ENCODE measurements at places on chromosomes 2 and 18.

DNA sequence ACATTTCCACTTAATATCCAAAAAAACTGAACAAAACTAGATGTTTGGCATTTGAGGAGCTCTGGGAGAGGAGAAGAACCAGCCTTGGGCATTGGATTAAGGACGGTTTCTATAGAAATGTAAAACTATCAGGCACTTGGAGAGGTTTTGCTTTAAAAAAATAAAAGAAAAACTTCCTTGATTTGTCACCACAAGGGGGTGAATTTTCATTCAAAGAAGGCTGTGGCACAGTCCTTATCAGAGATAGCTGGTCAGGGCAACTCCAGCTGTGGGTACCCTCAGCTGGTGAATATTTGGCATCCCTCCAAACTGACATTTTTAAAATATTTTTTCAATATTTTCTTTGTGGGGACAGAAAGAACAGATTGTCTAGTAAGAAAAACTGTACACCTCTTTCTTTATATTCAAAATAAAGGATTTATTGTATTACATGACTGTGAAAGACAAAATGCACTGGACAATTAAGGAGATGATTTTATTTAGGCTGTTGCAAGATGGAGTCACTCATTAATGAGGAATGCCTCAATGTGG is 46.1 kb upstream of the TBC1D8 start:
- DNase-seq = no peak

GRCh38 chr2:189199797-189200196 is 20.2 kb upstream of the COL5A2 start:
- DNase-seq = no peak

DNA sequence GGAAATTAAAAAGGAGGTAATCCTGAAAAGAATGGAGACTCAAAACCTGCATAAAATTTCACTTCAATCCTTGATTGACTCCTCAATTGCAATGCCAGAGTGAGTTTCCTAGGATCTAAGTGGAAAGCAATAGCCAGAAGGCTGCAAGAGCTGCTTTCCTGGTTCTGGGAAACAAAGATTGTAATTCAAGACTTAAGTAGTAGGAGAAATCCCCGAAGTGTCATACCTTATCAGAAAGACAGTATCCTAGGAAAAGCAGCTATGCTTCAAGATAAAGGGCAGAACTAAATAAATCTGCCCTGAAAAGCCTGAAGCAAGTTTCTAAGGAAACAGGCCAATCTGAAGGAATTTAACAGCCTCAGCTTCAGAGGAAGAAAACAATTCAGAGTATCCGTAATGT is 390.2 kb downstream of the DSC3 start:
- no peak for DNase-seq

- no peak for DNase-seq
These were observed 67.9 kb downstream of the DGKD start for GRCh38 chr2:233422050-233422639.

- DNase-seq = no peak
These were observed 234.3 kb downstream of the SEPTIN10 start for GRCh38 chr2:109379507-109379906.

GRCh38 chr2:174985614-174986013 is 19.6 kb downstream of the CHN1 start:
- DNase-seq = no peak

DNA sequence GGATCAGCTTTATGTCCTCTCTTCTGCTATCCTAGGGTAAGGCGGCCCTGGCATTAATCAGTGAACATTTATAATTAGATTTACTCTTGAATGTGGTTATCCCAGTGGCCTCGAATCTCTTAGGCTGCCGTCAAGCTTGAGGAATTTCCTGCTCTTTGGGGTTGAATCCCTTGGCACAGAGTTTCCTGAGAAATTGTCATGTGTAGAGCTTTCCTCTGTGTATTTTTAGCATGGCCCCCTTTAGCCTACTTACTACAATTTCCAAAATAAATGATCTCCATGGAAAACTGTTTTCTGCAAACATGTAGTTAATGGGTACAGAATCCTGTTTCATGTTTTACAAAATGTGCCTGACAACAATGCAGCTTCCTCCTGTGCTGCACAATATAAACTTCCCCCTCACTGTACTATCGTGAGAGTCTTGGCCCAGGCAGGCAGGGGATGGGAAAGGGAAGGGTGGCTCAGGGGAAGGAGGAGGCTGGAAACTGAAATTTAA is 18.1 kb downstream of the NCAPH start:
- DNase-seq = no peak

- no peak for DNase-seq
These were observed 14.5 kb upstream of the FOSL2 start for GRCh38 chr2:28377984-28378678.

DNA sequence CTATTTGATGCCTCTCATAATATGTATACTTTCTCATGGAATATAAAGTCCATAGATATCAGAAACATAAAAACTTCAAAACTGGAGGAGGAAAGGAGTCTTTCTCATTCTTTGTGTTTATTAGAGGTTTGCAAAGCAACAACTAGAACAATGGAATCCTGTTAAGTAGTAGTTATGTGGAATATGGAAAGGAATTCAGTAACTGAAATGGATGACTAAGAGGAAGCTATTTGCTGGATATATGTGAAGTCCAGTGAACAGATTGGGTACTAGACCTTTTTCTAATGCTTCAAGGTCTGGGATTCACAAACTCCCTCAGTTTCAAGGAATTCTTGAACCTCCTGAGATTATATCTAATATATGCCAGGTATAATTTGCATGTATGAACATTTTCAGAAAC is 353.6 kb upstream of the FANCL start:
- no peak for DNase-seq

DNA sequence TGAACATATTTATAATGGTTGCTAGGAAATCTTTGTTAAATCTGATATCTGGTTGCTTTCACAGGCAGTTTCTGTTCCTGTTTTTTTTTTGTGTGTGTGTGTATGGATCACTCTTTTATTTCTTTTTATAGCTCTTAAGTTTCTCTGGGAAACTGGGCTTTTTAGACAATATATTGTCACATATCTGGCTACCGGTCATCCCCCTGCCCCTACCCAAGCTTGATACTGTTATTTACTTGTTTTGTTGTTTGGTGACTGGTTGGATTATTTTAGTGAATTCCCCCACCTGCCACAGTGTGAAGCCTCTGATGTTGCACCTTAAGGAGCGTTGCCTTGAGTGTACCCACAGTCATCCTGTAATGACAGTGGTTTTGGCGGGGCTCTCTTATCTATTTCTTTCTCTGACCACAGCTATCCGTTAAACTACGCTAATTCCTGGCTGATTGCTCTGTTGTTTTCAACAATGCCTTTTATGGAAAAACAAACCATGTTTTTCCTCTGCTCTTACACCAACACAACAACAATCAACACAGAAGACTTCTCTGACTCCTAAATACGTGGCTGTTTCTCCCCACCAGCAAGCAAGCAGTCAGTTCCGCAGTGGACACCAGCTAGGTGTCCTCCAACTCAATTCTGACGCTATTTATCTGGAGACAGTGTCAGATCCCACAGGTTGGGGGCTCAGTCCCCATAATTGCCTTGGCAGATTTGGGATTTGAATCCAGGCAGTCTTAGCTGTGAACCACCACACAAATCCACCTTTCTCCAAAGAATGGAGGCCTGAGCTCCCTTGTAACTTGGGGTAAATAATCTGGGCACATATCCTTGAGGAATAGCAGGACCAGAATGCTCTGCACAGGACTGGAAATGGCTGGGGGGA is 10.9 kb downstream of the GNLY start:
- peak; percentile 24 for DNase-seq

- DNase-seq = no peak
These were observed 152.7 kb downstream of the WDSUB1 start for GRCh38 chr2:159133797-159134196.

GRCh38 chr2:42846932-42847595 is 54.7 kb upstream of the HAAO start:
- DNase-seq = no peak

- DNase-seq = no peak
These were observed 297.5 kb downstream of the PIEZO2 start for GRCh38 chr18:10851824-10852319.

DNA sequence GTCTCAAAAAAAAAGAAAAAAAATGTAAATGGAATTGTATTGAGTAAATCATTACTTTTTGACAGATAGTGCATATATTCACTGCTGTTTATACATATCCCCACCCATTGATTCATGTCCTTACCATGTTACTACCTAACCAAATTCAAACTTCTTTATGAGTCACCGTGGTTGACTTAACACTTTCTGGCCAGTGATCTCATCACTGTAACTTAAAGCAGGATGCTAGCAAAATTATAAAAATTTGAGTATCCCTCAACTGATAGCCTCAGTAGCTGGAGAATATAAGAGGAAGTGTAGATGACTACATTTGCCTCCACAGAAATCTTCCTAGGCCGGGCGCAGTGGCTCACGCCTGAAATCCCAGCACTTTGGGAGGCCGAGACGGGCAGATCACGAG is 13.4 kb downstream of the CNOT9 start:
- DNase-seq = no peak

GRCh38 chr18:37564711-37565100 is 892 bp downstream of the CELF4 start:
- DNase-seq = no peak

DNA sequence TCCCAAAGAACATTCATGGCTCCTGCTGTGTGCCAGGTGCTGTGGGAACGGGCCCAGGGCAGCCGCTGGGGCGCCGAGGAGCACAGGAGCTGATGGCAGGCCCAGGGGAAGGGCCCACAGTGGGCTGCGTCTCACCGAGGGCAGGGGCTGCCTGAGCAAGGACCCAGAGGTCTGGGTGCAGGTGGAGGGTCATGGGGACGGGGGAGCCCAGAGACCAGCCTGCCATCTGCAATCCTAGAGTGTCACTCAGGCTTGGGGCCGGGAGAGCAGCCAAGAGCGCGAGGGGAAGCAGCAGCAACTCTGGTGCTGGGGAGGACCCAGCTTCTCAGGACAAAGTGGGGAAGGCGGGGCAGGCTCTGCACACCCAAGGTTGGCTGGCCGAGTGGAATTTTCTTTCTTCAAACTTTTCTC is 207.4 kb downstream of the HDAC4 start:
- no peak for DNase-seq

DNA sequence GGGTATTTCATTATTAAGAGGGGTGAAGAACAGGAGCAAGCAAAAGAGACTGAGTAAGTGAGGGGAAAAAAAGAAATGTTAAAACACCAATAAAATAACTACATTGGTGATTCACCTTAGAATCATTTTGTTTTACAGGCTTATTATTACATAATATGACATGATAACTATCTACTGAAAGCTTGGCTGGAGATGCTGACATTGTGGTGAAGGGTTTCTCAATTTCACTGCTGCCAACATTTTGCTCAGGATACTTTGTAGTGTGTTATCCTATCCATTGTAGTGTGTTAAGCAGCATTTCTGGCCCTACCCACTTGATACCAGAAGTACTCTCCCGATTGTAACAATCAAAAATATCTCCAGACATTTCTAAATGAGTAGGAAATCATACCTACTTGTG is 1564.6 kb upstream of the NXPH2 start:
- no peak for DNase-seq

GRCh38 chr2:37919631-37920032 is 5.5 kb upstream of the RMDN2 start:
- no peak for DNase-seq

GRCh38 chr2:25410370-25410769 is 68.6 kb upstream of the DNMT3A start:
- DNase-seq = no peak

DNA sequence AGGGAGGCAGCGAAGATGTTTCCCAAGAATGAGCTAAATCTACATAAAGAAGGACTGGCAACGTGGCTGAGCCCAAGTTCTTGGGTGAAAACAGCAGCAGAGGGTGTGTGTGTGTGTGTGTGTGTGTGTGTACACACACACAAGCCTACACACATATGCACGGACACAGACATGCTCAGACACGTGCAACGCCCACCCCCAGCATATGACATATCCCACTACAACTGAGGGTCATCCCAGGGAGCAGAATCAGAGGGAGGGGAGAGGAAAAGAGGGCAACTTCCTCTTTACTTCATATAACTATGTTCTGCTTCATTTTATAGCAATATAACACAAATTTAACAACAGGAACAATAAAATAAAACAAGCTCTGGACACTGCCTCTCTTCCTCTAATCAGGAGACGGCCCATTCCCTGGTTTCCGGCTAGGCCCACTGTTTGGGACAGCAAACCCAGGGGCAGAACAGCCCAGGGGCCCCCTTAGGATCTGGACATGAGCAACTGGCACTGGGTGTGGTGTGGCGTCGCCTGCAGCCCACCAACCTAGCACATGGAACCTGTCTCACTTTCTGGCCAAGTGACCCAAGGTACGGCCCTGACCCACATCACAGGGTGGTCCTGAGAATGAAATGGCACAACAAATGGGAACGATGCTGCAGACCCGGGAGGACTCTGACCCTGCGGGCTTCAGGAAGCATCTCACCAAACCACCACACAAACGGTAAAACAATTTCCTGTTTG is 25.0 kb downstream of the FAM178B start:
- no peak for DNase-seq

DNA sequence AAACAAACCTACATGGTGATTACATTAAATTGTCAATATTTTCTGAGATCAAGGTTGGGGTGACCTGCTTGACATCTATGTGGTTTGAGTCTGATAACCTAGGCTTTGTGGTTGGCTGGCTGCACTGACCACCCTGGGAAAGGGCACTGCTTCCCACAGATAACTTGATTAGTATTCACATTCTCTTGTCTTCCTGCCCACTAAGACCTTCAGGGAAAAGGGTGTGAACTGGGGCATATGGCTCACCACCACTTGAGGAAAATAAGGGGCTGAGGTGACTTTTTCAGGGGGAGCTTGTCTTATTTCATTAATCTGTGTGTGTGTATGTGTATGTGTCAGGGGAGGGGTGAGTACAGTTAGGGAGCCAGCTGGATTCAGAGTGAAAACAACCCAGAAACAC is 1.5 kb downstream of the SMYD1 start:
- DNase-seq = no peak

GRCh38 chr2:11617984-11618707 is 51.8 kb downstream of the NTSR2 start:
- no peak for DNase-seq

DNA sequence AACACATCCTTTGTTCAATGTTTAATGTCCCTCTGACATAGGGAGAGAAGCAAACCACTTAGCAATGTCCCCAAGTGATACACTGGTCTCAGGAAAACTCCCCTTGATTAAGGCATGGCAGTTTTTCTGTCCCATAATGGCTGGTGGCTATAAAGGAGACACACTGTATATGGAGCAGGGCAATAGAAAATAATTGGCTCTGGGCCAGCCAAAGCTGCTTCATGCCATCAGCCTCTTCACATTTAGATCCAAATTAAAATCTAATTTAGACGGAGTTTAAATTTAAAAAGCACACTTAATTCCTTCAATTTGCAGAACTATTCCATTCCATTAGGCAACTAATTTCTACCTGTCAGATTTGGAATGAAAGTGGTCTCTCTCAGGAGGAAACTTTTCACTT is 638.1 kb downstream of the DSC3 start:
- DNase-seq = no peak

- no peak for DNase-seq
These were observed 135.6 kb upstream of the KYNU start for GRCh38 chr2:142741764-142742269.

DNA sequence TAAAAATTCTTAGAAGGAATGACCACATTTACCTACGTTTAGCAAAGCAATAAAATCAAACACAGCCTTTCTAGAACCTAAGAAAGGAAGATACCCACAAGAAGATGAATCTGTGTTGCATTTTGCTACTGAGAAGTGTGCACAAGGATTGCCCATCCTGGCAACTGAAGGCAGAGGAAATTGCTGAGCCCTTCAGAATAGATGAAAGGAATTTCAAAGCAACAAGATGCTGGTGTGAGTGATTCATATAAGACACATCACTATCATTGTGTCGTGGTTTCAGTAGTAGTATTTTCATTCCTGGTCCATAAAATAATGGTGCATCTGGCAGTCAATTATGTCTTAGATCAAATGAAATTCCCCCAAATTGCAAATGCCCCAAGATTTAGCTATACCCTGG is 48.4 kb upstream of the ANKRD44 start:
- no peak for DNase-seq

Measured in stimulated activated CD8-positive, alpha-beta memory T cell treated with anti-CD3 and anti-CD28 coated beads, Interleukin-4, amount 100 ng/mL, for 1 hour (primary cell).